RCC 7860 (cell line): ENCODE measurements at places on chromosomes 2 and 18.

- no peak for DNase-seq
Observed at GRCh38 chr2:225117051-225117716, 74.9 kb upstream of the DOCK10 start.

DNA sequence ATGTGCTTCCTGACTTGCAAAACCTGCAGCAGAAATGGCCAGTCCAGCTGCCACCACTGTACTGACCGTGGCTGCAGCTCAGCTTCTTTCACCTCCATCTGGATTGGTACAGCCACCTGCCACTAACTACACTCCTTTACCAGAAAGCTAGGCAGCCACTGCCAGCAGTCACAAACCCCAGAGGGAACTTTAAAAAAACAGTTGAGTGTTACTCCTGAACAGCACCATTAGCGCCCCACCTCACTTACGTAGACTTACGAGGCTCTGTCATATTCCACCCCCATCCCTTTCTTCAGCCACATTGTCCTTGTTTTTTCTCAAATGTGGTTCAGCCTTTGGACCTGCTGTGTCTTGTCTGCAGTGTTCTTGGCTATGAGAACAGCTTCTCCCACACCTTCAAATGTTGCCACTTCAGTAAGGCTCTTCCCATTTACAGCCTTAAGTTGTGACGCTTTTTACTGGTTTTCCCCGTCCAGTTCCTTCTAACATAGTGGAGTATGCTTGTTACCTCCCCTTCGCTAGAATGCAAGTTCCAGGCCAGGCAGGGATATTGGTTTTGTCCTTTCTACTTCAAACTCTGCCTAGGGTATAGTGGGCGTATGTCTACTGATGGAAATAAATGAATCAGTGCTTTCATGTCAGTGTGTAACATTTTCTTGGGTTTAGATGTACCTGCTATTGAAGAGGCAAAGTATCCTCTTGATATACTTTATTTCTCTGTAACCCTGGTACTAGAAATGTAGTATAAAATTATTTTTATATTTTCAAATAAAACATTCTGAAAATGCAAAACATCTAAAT is 17.0 kb downstream of the HNRNPA3 start:
- no peak for DNase-seq

DNA sequence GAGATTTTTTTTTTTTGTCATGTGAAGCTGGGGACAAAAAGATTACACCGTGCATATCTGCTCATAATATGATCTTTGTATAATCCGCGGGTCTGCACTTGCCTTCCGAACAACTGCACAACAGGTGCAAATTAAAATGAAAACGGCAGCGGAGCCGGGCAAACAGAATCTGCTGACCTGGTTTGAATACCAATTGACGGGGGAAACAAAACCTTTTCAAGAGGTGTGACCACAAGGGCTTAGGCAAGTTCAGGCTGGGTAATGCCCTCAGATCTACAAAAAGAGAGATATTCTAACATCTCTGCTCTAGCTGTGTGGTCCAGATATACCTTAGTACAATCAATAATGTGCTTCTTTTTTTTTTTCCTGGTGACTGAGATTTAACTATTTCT is 88.5 kb downstream of the ZEB2 start:
- no peak for DNase-seq

DNA sequence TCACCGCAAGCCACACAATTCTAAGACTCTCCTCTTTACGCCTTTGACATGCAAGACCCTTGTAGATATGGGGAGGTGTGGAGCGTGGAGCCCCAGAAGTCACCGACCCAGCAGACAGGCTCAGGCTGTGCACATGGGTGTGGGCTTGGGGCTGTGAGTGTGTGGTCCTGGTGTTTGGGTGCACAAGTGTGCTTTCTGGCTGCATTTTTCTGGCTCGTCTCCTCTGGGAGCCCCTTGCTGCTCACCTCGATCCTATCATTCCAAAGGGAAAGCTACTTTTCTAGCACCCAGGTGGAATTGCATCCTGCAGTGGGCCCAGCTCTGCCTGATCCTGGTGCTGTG is 143.0 kb downstream of the ACOXL start:
- DNase-seq, result no peak

- DNase-seq, result no peak
Observed at GRCh38 chr2:158912112-158912511, 56.3 kb upstream of the TANC1 start.

DNA sequence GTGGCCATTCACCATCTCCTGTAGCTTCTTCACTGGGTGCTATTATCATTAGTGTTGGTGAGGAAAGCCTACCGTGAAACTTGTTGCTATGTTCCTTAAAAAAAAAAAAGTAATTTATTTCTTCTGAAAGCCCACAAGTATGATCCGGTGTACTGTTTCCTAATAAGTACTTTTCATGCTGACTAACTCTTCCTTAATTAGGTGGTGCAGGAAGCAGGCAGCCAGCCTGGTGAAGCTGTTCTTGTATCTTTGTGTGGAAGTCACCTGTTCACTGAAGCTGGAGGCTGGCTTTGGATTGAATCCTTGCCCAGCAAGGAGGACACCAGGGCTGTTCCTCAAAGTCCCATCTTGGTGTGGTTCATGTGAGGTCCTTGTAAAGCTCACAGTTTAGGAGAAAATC is 321.7 kb upstream of the THSD7B start:
- no peak for DNase-seq

DNA sequence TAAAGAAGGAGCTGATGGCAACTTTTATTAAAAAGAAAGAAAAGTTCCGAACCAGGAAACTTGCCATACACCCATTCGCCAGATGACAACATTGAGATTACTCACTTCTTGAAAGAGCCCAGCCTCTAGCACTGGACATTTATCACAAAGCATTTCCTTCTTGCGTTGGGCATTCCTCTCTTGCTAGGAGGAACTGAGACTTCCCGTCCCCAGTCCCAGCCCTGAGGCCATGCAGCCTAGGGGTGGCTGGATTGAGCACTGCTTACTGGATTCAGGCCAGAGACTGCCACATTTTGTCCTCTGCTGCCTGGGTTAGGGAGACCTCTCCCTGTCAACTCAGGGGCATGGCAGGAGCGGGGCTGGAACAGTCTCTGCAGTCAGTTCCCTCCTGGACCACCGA is 80.1 kb downstream of the SDC1 start:
- no peak for DNase-seq

DNA sequence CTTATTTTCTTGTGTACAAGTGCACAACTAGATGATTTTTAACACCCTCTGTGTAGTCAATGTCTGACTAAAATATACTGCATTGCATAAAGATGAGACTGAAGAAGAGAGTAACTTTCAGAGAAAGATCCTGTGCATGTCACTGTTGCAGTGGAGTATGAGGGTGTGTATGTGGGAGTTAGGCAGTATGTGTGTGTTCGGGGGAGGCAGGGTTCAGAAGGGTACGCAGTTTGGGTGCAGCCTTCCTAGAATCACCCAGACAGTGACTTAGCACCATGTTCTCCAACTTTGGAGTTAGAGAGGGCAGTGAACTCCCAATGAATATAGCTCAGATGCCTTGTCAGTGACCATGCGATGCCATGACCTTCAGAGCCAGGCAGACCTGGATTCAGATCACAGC is 84.6 kb downstream of the LRATD1 start:
- no peak for DNase-seq

GRCh38 chr2:189836644-189837043 is 52.4 kb downstream of the PMS1 start:
- DNase-seq, result no peak

DNA sequence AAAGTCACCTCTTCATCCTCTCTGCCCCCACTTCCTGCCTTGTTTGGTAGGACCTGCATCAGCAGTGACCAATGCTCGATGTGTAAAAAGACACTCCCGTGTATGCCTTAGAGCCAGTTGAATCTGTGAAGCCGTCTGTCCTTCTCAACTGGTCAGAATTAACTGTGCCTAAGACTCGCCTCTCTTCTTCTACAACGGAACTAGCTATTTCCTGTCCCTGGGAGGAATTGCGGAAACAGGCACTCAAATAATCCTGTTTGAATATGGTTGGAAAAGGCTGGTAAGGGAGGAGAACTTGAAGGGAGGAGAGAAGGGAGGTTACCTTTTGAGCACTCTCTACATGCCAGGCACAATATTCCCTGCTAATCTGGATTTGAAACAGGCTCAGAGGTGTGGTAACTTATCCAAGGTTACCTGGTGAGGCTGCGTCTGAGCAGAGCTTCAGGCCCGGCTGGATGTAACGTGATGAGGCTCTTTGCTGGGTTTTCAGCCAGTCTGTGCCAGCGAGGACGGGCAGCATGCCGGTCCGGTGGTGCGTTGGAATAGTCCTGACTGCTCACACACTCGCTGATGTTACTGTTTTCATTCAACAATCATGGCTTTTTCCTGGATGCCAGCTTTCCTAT is 127.0 kb downstream of the FAM168B start:
- DNase-seq, result no peak

DNA sequence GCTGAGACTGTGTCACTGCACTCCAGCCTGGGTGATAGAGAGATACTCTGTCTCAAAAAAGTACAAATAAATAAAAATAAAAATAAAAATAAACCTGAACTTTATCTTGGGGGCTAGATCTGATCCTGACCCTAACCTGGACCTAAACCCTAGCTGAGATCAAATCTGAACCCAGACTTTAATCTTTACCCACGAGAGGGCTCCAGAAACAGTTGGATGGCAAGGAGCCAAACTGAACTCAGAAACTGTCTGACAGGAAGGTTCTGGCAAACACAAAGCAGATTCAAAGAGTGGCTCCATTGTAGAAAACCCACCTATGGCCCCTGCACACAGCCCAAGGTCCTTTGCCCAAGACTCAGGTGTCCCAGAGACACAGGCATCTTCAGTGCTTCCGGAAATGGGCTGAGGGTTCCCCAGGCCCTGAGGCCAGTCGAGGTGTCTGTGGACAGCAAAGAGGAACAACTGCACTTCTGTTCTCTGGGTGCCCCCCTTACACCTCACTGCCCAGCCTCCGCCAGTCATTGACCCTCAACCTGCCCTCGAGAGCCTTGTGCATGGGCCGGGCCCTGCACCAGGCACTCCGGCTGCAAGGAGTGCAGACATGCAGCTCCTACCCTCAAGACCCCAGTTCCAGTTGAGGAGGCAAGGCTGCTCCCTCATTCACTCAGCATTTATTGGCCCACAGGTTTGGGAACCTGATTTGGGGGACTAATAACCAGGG is 95.2 kb downstream of the TFCP2L1 start:
- no peak for DNase-seq

DNA sequence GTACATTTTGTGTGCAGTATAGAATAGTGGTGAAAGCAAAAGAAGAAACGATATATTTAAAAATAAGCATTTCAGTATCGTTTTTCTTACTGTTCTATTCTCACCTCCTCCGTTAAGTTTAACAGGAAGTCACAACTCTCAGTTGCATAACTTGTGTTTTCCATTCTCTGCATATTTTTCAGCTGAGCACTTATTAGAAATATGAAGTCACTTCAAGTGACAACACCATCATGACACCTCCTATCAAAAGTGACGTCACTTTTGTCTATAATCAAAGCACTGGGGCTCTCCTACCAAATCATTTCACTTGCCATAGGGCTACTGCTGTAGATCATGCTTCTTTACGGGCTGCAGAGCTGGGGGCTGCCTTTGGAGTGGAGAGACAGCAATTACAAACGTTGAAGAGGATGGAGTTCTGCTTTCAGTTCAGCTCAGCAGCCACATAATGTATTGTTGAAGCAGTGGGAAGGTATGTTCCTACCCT is 36.3 kb downstream of the STAT4 start:
- no peak for DNase-seq
